ENCODE measurements at places on chromosomes 11 and 22.

- no peak for DNase-seq
Measured at GRCh38 chr11:128689591-128689947, 4.3 kb upstream of the FLI1 start.

DNA sequence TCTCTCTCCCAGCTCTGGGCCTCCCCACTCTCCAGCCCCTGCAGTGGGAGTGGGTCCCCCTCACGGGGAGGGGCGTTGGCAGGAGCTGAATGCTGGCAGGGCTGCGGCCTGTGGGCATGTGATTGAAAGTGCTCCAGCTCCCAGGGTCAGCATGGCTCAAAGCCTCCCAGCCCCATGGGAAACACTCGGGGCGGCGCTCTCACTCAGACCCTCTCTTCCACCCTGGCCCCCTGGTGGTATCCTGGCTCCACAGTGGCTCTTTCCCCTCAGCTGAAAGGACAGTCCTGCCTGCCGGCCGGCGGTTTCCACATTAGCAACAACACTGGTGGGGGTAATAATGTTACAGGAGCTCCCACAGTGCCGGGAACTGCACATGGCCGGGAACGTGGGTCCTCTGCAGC lies 35.5 kb downstream of the POLR3H start:
- DNase-seq: no peak

- DNase-seq: peak; percentile 68
Measured at GRCh38 chr11:120546312-120547205, 35.0 kb downstream of the GRIK4 start.

DNA sequence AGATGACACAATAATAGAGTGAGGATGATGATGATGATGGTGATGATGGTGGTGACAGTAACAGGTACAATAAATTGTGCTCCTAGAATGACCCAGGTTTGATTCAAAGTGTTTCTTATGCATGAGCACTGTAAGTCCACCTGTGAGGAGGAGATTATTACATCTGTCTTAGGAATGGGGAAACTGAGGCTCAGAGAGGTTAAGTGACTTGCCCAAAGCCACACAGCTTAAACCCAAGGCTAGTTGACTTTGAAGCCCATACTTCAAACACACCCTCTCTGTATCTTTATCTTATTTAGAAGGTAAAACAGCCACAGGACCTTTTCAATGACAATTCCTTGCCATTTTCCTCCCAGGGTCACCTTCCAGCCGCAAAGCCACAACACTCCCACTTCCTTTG lies 88.9 kb downstream of the MIAT start:
- no peak for DNase-seq

DNA sequence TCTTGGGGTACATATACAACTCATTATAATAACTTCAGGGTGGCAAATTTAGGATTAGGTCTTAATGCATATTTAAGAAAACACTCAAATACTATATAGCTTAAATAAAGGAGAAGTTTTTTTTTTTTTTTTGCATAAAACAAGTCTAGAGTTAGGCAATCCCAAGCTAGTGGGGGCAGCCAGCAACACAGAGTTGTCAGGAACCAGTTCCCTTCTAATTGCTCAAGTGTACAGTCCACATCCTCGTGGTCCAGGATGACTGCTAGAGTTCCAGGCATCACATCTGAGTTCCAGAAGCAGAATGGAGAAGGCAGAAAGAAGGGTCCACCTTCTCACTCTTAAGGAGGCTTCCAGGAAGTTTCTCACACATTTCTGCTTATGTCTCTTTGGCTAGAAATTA lies 261.9 kb upstream of the PLET1 start:
- no peak for DNase-seq

GRCh38 chr11:1377231-1377780 lies 12.4 kb upstream of the BRSK2 start:
- no peak for DNase-seq

GRCh38 chr11:67283481-67283963 lies 5.6 kb upstream of the ANKRD13D start:
- no peak for DNase-seq

DNA sequence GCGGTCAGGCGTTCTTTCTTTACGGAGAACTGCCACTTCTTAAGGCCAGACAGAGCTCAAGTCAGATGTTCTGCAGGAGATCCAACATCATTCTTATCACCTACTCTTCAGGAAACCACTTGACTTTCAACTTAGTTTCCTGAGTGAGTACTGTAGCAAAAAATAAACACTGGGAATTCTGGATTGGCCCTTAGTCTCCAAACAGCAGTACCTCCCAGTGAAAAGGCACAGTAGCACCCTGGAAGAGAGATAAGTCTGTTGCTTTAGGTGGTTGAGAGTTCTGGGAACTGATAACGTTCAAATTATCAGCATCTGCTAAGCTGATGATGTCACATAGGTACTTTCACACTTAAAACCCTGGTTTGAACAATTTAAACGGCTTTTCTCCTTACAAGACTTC lies 971.8 kb upstream of the TENM4 start:
- no peak for DNase-seq

DNA sequence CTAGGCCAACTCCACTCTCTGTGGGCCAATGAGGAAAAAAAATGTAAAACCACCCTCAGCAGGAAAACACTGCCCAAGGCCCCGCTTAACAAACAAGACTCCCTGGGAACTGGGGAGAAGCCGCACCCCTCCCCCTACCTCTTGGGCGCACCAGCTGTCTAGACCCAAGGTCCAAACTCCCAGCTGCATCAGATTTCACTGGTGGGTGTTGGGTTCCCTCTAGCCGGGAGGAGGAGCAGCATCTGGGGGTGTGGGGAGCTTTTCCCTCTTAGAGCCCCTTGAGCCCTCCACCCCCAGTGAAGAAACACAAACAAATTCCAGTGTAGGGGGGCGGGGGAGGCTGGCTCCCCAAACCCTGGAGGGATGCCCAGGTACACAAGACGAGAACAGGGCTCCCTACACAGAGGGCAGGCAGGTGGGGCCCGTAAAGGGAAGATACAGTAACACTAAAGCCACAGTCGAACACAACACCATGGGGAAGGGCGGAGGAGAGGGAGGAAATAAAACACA lies 64.9 kb downstream of the NECTIN1 start:
- no peak for DNase-seq

DNA sequence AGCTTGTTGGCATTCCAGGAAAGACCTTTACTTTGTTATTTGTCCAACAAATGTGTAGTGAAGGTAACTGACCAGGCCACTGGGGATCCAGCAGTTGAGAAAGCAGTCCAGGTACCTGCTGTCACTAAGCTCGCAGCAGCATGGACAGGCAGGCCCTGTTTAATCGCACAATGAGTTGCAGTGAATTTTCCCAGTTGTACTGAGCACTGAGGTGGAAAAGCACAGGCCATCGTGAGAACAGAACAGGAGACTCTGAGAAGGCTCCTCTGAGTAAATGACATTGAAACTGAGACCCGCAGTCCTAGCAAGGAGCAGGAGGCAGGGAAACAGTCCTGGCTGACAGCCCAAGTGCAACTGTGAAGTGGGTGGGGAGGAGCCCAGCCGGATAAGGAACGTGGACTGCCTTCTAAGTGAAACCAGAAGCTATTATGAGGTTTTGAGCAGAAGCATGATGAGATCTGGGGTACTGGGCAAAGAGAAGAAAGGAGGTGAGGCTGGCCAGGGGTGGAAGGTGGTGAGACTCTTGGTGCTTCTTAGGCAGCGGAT lies 39.8 kb upstream of the CDON start:
- no peak for DNase-seq

- DNase-seq: peak; percentile 84
Measured at GRCh38 chr22:46374663-46375474, 39.4 kb downstream of the TRMU start.

DNA sequence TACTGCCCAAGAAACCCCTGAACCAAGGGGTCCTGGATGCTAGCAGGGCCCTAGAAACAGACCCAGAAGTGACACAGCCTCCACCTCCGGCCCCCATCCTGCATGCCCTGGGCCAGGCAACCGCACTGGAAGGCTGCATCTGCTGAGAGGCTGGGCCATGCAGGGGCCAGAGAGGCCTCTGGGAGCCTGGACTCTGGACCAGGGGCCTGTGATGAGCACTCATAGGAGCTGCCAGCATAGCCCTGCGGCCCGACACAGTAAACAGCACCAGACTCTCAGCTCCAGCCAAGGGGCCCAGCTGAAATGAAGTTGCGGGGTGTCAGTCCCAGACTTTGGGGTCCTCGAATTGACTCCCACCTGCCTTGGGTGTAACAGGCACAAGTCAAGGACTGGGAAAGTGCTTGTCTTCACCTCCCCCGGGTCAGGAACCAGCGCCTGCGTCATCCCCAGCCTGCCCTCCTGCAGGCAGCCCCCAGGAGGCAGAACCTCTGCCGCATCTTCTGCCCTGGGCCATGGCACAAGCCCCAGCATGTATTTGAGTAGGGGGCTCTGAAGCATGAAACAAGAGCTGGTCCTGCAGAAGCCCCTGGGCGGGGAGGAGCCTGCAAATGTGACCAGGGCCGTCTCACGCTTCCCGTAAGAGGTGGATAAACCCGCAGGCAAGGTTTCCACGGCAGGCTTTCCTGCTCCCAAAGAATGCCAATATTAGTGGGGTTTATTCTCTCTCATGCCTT lies 25.2 kb upstream of the CCND1 start:
- DNase-seq: no peak

GRCh38 chr11:26096451-26096850 lies 235.5 kb upstream of the ANO3 start:
- no peak for DNase-seq

DNA sequence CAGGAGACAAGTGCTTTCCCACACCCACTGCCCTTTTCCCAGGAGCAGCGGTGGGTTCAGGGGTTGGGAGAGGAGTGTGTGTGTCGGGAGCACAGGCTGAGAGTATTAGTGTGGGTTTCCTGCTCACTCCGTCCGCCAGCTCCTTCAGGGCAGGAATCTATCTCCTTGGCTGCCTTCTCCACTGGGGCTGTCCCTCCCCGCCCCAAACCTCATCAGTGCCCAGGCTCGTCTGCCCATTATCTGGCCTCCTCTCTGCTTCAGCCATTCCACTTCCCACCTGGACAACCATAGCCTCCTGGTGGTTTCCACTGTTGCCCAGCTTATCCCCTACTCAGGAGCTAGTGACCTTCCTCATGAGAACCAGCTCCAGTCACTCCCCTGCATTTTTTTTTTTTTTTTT lies 19.9 kb downstream of the ASPHD2 start:
- DNase-seq: peak; percentile 46

DNA sequence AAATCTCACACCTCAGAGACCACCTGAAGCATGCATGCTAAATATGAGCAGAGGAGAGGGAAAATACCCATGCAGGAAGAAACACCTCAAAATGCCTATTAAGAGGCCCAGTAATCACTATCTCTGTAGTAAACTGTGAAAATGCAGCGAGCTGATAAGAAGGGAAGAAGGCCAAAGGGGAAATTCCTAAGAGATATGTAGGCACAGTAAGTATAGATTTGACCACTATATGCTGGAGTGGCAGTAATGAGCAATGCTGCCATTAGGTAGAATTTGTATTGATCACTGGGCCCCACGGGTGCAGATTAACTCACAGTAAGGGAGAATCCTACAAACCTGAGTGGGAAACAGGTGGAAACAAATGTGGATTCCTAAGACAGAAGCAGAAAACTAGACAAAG lies 1813.1 kb upstream of the RAG2 start:
- no peak for DNase-seq
